ENCODE measurements at places on chromosomes 3 and 15.

DNA sequence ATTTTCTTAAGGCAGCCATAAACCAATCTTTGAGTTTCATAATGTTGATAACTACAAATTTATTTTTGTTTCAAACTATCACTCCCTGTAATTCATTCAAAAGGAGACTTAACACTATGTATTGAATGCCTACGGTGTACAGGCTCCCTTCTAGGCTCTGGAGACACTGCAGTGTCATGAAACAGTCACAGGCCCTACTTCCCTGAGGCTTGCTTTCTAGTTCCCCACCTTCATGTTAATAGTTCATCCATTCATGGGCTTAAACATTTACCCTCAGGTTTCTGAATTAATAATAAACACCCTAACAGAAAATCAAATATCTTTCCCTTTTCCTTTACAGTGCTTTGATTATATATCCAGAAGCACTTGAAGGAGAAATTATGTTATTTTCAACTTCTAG is 168.7 kb downstream of the CHL1 start:
- DNase-seq, result no peak

GRCh38 chr15:33148129-33148751 is 46.3 kb downstream of the FMN1 start:
- DNase-seq, result no peak

GRCh38 chr3:106438887-106439286 is 570.1 kb upstream of the CBLB start:
- no peak for DNase-seq

- peak; percentile 64 for DNase-seq
Observed at GRCh38 chr15:74438721-74439316, 5.1 kb upstream of the SEMA7A start.

- DNase-seq, result no peak
Observed at GRCh38 chr15:93302080-93302765, 213.2 kb upstream of the RGMA start.

DNA sequence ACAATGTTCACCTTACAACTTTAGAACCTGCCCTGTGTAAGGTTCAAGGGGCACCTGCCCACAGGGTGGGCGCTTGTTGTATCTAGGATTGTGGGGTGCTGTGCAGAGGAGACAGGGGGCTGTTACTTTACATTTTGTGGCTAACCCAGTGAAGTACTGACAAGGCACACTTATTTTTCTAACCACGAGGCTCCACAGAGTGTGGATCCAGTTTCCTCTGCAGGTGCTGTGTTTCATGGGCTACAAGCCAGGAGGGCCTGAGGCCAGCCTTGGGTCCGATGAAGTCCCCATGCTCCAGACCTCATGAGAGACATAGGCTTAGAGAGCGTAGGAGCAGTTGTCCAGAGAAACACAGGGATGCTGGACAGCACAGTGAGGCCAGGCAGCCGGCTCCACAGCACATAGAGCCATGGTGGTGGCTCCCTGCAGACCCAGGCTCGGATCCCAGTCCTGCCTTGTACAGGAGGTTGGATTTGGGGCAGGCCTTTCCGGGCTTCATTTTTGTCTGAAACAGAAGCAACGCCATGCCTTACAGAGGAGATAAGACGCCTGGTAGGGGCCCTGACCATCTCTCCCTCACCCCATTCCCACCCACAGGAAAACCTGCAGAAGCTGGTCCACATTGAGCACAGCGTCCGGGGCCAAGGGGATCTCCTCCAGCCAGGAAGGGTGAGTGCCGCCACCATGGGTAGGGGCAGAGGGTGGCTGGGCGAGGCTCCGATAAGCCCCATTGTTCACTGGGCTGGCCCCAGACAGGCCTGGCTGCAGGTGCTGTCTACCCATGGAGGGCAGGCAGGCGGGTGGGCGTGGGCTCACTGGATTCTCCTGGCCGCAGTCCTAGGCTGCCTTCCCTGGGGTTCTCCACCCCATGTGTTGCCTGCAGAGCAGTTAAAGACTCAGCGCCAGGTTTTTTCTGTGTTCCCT is 40.1 kb upstream of the NR2C2 start:
- DNase-seq, result no peak

DNA sequence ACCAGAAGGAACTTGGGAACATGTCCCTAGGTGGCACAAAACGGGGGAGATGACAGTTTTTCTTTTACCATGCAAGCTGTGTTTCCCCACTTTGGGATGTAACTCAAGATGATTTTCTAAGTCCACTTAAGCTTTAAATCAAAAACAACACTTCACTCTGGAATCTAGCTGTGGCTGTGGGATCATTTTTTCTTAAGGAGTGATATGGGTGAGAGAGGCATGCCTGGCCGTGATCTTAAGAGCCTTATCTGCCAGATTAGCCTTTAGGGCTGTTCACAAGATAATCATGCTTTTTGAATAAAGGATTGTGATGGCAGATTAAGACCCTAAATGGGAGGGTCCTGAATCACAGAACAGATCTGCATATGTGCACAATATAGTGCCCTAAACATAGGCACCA is 384.8 kb upstream of the SEMA6D start:
- DNase-seq, result no peak

DNA sequence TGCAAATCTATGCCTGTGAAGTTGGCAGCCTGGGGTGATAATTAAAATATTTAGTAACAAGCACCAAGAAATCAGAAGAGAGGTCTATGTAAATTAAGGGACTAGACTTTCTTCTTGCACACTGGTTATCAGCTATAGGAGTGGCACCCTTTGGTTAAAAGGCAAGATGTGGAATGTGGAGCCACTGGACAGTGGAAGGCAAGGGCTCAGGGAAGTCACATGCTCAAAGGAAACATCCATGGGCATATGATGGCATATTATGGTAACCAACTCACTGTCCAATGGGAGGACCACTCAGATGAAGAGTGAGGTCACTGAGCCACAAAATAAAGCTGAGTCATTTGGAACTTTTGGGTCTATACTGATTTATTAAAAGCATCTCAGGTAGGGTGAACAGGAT is 165.6 kb upstream of the PRICKLE2 start:
- no peak for DNase-seq

DNA sequence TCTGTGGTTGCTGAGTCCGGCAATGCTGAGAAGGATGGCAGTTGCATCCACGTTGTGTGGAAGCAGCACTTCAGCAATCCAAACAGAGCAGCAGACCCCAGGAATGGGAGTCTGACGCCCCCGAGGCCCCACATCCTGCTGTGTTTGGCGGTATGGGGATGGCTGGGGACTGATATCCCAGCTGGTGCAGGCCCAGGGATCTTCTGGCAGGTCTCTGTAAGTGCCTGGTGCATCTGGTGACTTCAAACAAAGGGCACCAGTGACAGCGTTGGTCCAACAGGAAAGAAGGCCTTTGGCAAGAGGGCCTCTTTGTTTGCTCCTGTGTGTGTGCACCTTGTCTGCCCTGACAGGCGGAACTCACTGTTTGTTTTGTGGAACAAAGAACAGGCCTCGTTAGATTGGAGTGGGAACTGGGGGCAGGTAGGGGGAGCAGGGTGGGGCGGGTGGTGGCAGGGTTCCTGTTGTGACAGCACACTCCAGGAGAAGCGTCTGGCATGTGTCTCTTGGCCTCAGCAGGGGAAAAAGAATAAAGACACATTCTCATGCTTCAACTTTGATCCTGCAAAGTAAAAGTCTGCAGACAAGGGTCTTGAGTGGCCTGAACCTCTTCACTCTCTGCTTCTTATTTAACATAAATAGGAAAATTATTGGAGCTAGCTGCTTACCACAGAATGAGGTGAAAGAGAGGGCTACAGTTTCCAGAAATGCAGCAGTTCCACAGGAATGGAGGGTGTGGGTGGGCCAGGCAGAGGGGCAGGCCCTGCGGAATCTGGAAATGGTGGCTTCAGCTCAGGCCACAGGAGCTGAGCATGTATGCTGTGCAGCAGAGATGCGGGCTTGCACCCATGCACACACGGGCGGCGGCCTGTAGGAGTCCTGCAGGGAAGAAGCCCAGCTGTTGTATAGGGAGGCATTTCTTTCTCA is 94.5 kb upstream of the MYZAP start:
- no peak for DNase-seq

DNA sequence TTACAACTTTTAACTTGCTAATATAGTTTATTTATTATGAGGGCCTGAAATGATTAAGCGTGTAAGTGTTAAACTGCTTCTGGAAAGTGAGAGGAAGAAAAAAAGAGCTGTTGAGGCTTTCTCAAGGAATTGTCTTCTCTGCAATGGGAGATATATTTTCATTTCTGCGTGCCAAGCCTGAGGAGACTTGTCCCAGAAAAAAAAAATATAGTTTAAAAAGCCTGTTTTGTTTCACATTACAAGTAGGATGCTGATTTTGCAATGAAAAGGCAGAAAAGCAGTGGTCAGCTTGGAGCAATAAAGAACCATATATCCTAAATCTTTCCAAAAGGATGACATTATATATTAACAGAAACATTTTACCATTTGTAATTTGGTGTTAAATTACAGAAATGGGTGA is 115.5 kb downstream of the GMNC start:
- DNase-seq, result no peak

DNA sequence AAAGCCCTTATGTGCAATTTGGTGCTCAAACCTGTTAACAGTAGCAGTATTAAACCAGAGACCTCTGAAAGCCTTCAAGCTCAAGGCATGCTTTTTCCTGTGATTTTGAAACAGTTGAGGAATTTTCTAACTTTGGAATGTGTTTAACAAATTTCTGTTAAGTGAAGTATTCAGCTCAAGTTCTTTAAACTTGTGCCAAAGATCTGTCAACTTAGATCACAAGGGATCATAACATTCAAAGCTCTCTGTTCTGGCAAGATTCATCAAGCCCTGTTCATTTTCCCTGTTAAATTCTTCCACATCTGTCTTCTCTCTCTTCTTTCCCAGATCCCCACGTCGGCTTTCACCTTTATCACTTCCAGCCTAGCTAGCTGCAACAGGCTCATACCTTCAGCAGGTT is 28.8 kb upstream of the RYK start:
- DNase-seq, result no peak

DNA sequence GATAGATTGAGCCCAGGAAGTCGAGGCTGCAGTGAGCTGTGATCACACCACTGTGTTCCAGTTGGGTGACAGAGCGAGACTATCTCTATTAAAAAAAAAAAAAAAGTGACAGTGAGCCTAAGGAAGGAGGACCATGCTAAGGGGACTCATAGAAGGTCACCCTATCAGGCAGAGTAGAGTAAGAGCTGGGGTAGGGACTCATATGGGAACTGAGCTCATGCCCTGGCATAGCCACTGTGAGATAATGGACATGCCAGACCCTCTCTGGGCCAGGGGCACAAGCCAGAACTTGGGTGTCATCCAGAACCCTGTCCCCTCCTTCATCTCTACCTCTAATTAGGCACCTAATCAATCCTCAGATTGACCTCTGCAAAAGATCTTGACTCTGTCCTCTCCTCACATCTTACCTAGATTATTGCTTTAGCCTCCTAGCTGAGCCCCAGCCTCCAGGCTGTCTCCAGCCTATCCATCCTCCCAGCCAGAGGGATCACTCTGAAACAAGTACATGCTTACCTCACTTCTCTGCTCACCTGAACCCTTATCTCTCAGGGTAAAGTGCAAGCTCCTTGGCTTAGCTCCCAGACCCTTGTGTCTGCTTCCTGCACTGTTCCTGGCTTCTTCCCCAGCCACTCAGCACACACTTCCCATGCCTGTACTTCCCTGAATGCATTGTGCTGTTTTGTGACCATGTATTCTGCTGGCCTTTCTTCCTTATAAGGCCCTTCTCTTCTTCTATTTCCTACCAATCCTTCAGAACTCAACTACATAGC is 76.4 kb downstream of the DAPK2 start:
- no peak for DNase-seq

DNA sequence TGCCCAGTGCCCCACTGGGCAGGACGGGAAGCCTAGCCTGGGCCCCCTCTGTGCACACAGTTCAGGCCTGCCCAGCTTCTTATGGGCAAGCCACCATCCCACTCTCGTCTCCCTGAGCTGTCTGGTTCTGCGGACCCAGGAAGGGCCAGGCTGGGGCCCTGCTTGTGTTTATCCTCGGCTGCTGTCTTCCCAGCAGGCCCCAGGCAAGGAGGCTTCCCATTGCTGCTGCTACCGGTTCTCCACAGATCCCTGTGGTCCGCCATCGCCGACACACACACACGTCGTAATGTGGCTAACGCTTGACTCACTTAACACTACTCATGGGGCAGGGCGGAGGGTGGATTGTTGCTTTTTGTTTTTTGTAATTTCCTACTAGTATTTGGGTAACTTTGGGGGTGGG is 52.4 kb upstream of the SLC6A1 start:
- no peak for DNase-seq

DNA sequence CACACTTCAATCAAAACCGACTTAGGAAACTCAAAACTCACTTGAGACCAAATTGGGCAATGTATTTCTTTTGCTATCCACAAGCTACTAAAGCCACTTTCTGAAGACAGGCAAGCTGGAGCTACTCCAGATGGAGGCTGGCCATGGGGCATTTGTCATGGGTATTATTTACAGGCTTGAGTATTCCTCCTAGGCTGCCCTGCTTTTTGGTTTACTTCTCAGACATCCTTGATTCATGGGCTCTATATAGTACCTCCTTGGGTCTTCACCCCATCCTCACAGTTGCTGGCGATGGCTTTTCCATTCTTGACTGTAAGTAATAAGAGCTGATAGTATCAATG is 18.6 kb upstream of the SYNM start:
- DNase-seq, result no peak

DNA sequence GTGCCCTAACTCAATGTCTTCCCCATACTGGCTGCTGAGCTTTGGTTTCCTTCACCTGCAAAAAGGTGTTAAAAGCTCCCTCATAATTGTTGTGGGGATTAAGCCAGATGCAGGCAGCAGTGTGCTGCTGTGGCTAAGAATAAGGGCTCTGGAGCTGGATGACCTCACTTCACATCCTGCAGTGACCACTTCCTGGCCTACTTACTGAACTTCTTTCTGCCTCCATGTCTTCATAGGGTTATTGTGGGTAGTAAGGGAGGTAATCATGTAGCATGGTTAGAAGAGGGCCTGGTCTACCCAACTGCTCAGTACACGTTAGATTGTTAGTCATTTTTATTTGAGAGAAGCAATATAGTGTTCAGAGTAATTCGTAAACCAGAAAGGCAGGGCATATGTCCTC is 18.4 kb downstream of the GYG1 start:
- peak; percentile 87 for DNase-seq

DNA sequence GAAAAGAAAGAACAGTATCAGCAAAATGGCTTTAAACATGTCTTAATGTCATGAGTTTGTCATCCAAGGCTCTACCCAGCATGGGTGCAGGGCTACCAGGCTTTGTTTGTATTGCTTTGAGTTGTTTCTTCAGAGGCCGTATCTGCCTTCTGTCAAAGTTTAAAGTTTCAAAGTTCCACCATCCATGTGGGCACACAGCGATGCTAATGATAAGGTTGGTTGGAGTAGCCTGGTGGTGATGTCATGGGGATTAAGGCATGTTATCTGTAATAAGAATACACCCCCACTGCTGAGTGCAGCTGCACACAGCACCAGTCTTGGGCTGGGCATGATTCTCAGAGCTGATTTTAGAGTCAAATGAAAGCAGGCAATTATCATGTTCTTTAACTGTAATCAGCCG is 72.0 kb upstream of the LRTM1 start:
- no peak for DNase-seq

DNA sequence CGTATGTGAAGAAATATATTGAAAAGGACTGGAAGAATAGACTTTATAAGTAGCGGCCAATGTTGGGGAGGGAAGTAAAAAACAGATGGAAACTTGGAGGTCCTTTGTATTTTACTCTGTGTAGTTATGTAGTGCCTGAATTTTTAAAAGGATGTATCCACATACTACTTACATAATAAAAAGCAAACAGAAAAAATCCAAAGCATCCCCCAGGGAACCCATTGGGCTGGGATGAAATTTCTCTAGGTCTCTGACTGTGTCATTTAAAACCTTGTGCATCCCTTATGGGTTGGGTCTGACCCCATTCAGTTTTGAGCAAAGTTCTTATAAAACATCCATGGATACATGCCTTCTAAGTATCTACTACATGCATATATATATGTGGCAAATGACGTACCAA is 141.1 kb downstream of the NR1D2 start:
- DNase-seq, result no peak

- no peak for DNase-seq
Observed at GRCh38 chr3:78281381-78281780, 1241.5 kb downstream of the ROBO2 start.

Data from T-helper 1 cell (primary cell).